ENCODE measurements at places on chromosomes 16 and 17. TPM values are rescaled to one million over a fixed set of nuclear protein-coding genes. Genes with fewer than 3 reads are reported as not detected.

GRCh38 chr17:68759002-68759342 is 157.8 kb upstream of the FAM20A start:
- no peak overlapping the region for H3K4me3 ChIP-seq
- H3K36me3 ChIP-seq, result no peaks in the 10 kb centered on the region
- DNase-seq, result no peak

GRCh38 chr17:36892112-36892838 is 45.0 kb upstream of the LHX1 start:
- H3K27me3 ChIP-seq, result peaks cover 33% of the 10 kb centered on the region
- DNase-seq, result no peak
- no peak overlapping the region for H3K27ac ChIP-seq

GRCh38 chr16:84916850-84917249 is 94.5 kb downstream of the ZDHHC7 start:
- H3K27me3 ChIP-seq, result peaks cover 6% of the 10 kb centered on the region
- H3K4me1 ChIP-seq, result peaks cover 28% of the 10 kb centered on the region
- no peak for DNase-seq
- H3K27ac ChIP-seq, result no peak overlapping the region
- H3K36me3 ChIP-seq, result no peaks in the 10 kb centered on the region
- no peak overlapping the region for H3K4me3 ChIP-seq

DNA sequence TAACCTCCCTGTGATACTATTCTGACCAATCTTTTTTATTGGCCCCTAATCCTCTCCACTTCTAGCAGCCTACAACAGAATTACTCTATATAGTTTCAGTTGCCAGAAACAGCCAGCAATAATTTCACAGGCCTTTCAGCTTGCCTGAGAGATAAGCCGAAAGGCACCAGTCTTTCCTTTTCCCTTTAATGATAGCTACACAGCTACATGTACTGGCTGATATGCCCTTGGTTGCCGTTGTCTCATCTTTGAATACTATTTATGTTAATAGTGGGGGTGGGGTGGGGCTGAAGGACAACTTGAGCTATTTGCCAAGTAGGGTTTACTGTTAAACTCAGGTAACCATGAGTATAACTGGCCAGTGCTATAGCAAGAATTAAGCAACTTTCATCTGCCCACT is 35.8 kb upstream of the RASL10B start:
- H3K27ac ChIP-seq, result peak overlapping the region; percentile 56
- H3K36me3 ChIP-seq, result no peaks in the 10 kb centered on the region
- no peak overlapping the region for H3K4me3 ChIP-seq

- DNase-seq, result peak; percentile 10
- no peak overlapping the region for H3K4me3 ChIP-seq
- no peak overlapping the region for H3K27ac ChIP-seq
- no peaks in the 10 kb centered on the region for H3K27me3 ChIP-seq
- H3K36me3 ChIP-seq, result no peaks in the 10 kb centered on the region
Measured at GRCh38 chr17:394718-395095, 42.1 kb upstream of the RPH3AL start.

GRCh38 chr17:54063639-54064038 is 240.9 kb downstream of the KIF2B start:
- no peaks in the 10 kb centered on the region for H3K27me3 ChIP-seq
- no peak overlapping the region for H3K4me3 ChIP-seq
- no peak for DNase-seq
- H3K4me1 ChIP-seq, result no peaks in the 10 kb centered on the region

DNA sequence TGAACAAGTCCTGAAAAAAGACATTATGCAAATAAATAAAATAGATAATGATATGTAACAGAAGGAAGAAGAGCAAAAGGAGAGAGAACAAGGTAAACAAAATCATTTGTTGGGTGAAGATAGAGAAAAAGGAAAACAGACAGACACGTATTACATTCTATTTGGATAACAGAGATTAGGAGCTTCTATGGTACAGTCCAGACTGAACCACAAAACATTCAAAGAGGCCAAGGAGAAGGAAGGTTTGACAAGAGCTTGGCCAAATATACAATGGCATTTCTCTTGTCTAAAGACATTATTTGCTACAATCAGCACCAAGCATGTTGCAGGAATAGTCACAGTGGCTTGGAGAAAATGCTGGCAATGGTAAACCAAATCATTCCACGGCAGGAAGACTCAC is 29.2 kb downstream of the SMG6 start:
- no peaks in the 10 kb centered on the region for H3K4me1 ChIP-seq
- H3K27me3 ChIP-seq, result no peaks in the 10 kb centered on the region
- no peak overlapping the region for H3K4me3 ChIP-seq
- H3K27ac ChIP-seq, result no peak overlapping the region
- DNase-seq, result no peak

GRCh38 chr17:49452661-49453060 is 38.0 kb upstream of the PHB1 start:
- no peak for DNase-seq
- no peak overlapping the region for H3K27ac ChIP-seq
- H3K4me3 ChIP-seq, result no peak overlapping the region

GRCh38 chr17:17314501-17315071 is 11.4 kb downstream of the NT5M start:
- H3K27me3 ChIP-seq, result no peaks in the 10 kb centered on the region
- no peak overlapping the region for H3K4me3 ChIP-seq
- no peak for DNase-seq
- H3K36me3 ChIP-seq, result no peaks in the 10 kb centered on the region
- H3K4me1 ChIP-seq, result no peaks in the 10 kb centered on the region

GRCh38 chr16:31055613-31056012 is 18.4 kb downstream of the ZNF668 start:
- DNase-seq, result no peak
- no peak overlapping the region for H3K27ac ChIP-seq
- no peaks in the 10 kb centered on the region for H3K4me1 ChIP-seq
- no peak overlapping the region for H3K4me3 ChIP-seq
- H3K36me3 ChIP-seq, result peaks cover 12% of the 10 kb centered on the region

- DNase-seq, result no peak
- H3K4me1 ChIP-seq, result peaks cover 5% of the 10 kb centered on the region
- no peaks in the 10 kb centered on the region for H3K36me3 ChIP-seq
- peak overlapping the region; percentile 95 for H3K4me3 ChIP-seq
Measured at GRCh38 chr17:60602385-60602742, 2.4 kb downstream of the PPM1D start.

DNA sequence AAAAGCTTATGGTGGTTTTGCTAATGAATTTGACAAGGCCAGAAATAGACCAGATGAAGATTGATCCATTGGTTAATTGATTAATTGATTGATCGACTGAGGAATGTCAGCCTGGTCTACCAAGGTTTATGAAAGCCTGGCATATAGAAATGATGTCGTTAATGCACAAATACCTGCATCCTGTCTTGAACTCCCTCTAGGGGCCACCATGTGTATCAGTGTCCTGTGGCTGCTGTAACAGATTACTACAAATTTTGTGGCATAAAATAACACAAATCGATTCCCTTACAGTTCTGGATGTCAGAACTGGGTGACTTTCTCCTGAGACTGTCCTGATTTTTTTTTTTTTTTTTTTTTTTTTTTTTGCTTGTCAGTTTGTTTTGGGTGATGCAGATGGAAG is 553.2 kb downstream of the MAF start:
- no peak overlapping the region for H3K27ac ChIP-seq
- H3K4me1 ChIP-seq, result no peaks in the 10 kb centered on the region
- H3K36me3 ChIP-seq, result no peaks in the 10 kb centered on the region
- no peak for DNase-seq
- no peaks in the 10 kb centered on the region for H3K27me3 ChIP-seq

DNA sequence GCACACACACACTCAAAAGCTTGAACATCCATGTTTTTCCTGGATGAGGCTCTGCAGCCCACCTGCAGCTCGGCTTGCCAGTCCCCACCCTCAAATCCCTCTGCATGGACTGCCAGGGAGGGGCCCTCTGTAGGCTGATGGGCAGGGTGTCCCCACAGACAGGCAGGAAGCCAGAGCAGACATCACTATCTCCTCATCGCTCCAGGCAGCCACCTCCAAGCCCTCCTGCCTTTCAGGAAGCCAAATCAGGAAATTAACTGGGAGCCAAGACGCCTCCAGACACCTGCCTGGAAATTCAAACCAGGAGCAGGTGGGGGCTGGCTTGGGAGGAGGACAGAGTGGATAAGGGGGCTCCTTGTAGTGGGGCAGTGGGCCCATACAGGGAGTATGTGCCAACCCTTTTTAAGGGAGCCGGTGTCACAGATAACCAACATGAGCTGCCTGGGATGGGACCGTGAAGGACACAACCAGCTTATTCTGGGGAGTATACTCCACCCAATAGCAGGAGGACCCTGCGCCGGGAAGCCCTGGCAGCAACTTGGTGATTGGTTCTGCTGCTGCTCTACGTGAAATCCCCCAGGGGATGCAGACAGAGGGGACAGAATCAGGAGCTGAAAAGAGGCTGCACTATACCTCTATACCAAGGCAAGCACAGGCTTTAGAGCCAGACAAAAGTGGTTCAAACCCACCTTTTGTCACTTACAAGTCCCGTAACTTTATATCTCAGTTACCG is 139.1 kb downstream of the CCT6B start:
- H3K36me3 ChIP-seq, result no peaks in the 10 kb centered on the region
- no peak for DNase-seq
- H3K4me3 ChIP-seq, result no peak overlapping the region
- no peaks in the 10 kb centered on the region for H3K4me1 ChIP-seq
- no peak overlapping the region for H3K27ac ChIP-seq

DNA sequence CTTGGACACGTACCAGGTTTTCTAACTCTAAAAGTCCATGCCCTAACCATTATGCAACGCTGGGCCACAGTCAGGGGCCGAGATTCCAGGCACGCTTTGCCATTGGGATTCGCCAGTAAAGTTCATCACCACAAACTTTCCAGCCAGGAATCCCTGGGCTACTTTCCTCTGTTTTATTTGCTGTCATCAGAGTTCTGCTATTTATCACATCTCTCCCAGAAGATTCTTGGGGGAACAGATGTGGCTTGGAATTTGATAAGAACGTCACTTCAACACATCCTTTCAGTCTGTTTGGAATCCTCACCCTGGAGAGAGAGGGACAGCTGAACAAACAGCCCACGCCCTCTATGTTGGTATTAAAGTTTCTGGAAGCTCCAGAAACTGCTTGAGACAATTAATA is 109.6 kb upstream of the CACNG3 start:
- no peaks in the 10 kb centered on the region for H3K4me1 ChIP-seq
- no peak for DNase-seq
- no peaks in the 10 kb centered on the region for H3K36me3 ChIP-seq

GRCh38 chr16:67750466-67750865 is 31.4 kb upstream of the GFOD2 start:
- H3K4me1 ChIP-seq, result no peaks in the 10 kb centered on the region
- no peak overlapping the region for H3K4me3 ChIP-seq
- DNase-seq, result no peak
- H3K27ac ChIP-seq, result no peak overlapping the region
- H3K27me3 ChIP-seq, result no peaks in the 10 kb centered on the region
- no peaks in the 10 kb centered on the region for H3K36me3 ChIP-seq

- no peak for DNase-seq
- no peaks in the 10 kb centered on the region for H3K36me3 ChIP-seq
- H3K4me1 ChIP-seq, result no peaks in the 10 kb centered on the region
- H3K4me3 ChIP-seq, result no peak overlapping the region
Measured at GRCh38 chr16:2325791-2326190, 14.7 kb downstream of the ABCA3 start.

- DNase-seq, result no peak
- H3K27me3 ChIP-seq, result no peaks in the 10 kb centered on the region
- no peak overlapping the region for H3K27ac ChIP-seq
- peaks cover 51% of the 10 kb centered on the region for H3K4me1 ChIP-seq
- H3K36me3 ChIP-seq, result no peaks in the 10 kb centered on the region
Measured at GRCh38 chr16:66403531-66404145, 23.5 kb upstream of the BEAN1 start.

GRCh38 chr16:35724551-35724950 is 2265.1 kb downstream of the TP53TG3F start:
- no peaks in the 10 kb centered on the region for H3K4me1 ChIP-seq
- no peak overlapping the region for H3K27ac ChIP-seq
- H3K4me3 ChIP-seq, result no peak overlapping the region
- no peak for DNase-seq
- H3K36me3 ChIP-seq, result no peaks in the 10 kb centered on the region

DNA sequence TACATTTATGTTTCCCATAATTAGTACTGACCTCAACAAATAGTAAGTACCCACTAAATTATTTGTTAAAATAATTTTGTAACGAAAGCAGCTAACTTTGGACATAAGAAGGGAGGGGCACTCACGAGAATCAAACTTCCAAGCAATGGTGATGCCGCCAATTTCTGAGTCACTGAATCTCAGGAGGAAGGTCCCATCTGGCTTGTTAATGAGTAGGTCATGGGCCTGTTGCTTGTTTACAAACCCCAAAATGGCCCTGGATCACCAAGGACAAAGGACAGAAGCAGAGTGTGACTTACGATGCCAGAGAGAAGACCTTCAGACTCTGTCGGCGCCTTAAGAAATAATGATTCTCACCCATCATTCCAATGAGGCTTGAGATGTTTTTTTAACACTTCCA is 15.8 kb upstream of the GHDC start:
- peaks cover 2% of the 10 kb centered on the region for H3K36me3 ChIP-seq
- H3K4me1 ChIP-seq, result peaks cover 8% of the 10 kb centered on the region
- no peaks in the 10 kb centered on the region for H3K27me3 ChIP-seq
- no peak overlapping the region for H3K4me3 ChIP-seq
- no peak overlapping the region for H3K27ac ChIP-seq

- H3K4me1 ChIP-seq, result no peaks in the 10 kb centered on the region
- H3K4me3 ChIP-seq, result no peak overlapping the region
- H3K27ac ChIP-seq, result no peak overlapping the region
- H3K36me3 ChIP-seq, result no peaks in the 10 kb centered on the region
- no peak for DNase-seq
Measured at GRCh38 chr17:65618516-65618915, 57.1 kb upstream of the AXIN2 start.

GRCh38 chr17:74839990-74840852 is 19.5 kb downstream of the GRIN2C start:
- H3K4me3 ChIP-seq, result no peak overlapping the region
- H3K4me1 ChIP-seq, result peaks cover 26% of the 10 kb centered on the region
- no peaks in the 10 kb centered on the region for H3K36me3 ChIP-seq
- no peak for DNase-seq

GRCh38 chr16:189604-190186 is 9.4 kb downstream of the HBQ1 start:
- no peak overlapping the region for H3K27ac ChIP-seq
- no peaks in the 10 kb centered on the region for H3K27me3 ChIP-seq
- DNase-seq, result no peak
- H3K4me3 ChIP-seq, result no peak overlapping the region
- peaks cover 34% of the 10 kb centered on the region for H3K36me3 ChIP-seq

The ACSM5 gene
- 2.9 TPM for total RNA-seq

The KRT27 gene
- total RNA-seq, result not detected

The PLXDC1 gene
- total RNA-seq, result 10.4 TPM

The SOCS7 gene
- 16.7 TPM for total RNA-seq

The PPP1R27 gene
- total RNA-seq, result not detected

The CDK3 gene
- not detected for total RNA-seq

The ZNF385C gene
- total RNA-seq, result 0.20 TPM

The CCL3 gene
- total RNA-seq, result not detected

The SOX9 gene
- 19.7 TPM for total RNA-seq

The SLFN12 gene
- 4.3 TPM for total RNA-seq

The PLLP gene
- 7.3 TPM for total RNA-seq

The SOST gene
- not detected for total RNA-seq

The PLD6 gene
- total RNA-seq, result 10.2 TPM

The SPATA22 gene
- 0.44 TPM for total RNA-seq

The PKMYT1 gene
- total RNA-seq, result 11.9 TPM

The MPV17L gene
- total RNA-seq, result 9.6 TPM

Data from heart left ventricle (tissue), 16 donors.